Stimulated activated CD8-positive, alpha-beta memory T cell treated with anti-CD3 and anti-CD28 coated beads, Interleukin-2, amount 100 ng/mL, for 1 hour (primary cell): ENCODE measurements at places on chromosomes 7 and 10.

GRCh38 chr7:107833684-107834106 is 30.7 kb upstream of the SLC26A3 start:
- DNase-seq: no peak

DNA sequence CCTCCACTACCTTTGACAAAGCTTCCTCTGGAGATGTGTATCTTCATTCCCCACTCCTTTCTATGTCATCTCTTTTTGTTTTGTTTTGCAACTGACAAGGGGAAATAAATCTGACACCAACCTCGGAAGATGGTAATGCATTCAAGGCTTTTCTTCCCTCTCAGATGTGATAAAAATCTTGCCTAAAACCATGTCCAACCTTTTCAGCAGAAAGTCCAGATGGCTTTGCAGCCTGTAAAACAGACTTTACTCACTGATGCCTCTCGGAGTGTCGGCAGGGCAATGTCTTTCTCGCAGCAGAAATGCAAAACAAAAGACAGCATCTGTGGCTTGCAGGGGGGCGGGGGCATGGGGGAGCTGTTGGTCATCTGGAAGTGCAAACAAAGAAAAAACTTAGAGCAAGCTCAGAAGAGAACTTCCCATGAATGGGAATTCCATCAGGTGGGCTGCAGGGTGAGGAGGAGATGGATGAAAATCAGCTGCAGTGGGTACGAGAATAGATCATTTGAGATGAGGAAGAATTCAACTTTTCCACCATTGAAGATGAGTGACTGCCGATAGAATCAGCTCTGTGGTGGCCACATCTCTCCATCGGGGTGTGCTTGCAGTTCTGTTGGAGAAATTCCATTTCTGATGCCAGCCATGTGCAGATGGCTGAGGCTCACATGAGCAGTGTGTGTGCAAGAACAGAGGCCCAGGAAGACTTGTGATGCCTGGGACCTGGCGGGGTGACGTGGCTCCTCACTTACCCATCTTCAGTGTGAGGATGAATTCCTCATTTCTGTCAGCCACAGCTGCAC is 237.7 kb downstream of the WDR37 start:
- DNase-seq: no peak

- DNase-seq: no peak
These were observed 65.6 kb downstream of the SLC29A4 start for GRCh38 chr7:5348134-5349004.

DNA sequence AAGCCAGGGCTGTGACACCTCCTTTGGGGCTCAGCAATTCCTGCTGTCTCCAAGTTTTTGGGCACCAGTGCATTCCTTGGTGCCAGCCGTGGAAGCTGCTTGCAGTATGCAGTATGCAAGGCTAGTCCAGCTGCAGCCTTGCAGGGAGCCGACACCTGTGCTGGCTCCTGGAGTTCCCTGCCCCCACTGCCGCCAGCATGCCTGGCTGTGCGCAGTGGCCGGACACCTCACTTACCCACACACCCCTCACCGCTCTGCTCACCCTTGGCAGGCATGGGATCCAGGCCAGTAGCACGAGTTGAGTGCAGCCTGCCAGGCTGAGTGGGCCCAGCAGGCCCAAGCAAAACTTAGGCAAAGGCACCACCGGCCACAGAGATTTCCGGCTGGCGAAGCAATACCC is 77.4 kb downstream of the SAMD9 start:
- DNase-seq: no peak

- no peak for DNase-seq
These were observed 258.9 kb downstream of the REEP3 start for GRCh38 chr10:63780101-63780500.

GRCh38 chr7:31640381-31640780 is 46.6 kb upstream of the PPP1R17 start:
- no peak for DNase-seq

DNA sequence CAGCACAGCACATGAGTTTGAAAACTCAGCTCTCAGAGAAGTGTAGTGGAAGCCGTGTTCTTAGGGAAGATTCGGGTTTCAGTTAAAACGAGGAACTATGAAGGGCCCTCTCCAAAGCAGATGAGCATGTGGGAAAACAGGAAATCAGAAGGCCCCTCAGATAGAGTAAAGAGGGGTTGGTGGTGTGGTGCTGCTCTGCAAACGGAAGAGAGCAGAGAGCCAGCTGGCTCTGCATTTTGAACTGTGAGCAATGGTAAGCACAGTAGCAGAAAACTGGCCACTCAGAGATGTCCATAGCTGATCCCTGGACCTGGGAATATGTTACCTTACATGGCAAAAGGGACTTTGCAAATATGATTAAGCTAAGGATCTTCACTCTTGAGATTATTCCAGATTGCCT is 27.9 kb upstream of the CUL1 start:
- no peak for DNase-seq

GRCh38 chr7:77430927-77431326 is 14.8 kb upstream of the GSAP start:
- no peak for DNase-seq

DNA sequence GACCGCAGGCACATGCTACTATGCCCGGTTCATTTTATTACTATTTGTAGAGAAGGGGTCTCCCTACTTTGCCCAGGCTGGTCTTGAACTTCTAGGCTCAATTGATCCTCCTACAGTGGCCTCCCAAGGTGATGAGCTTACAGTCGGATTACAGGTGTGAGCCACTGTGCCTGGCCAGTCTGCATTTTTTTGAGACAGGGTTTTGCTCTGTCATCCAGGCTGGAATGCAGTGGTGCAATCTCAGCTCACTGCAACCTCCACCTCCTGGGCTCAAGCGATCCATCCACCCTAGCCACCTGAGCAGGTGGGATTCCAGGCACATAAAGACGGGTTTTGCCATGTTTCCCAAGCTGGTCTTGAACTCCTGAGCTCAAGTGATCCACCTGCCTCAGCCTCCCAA is 2.3 kb upstream of the H2BK1 start:
- no peak for DNase-seq

DNA sequence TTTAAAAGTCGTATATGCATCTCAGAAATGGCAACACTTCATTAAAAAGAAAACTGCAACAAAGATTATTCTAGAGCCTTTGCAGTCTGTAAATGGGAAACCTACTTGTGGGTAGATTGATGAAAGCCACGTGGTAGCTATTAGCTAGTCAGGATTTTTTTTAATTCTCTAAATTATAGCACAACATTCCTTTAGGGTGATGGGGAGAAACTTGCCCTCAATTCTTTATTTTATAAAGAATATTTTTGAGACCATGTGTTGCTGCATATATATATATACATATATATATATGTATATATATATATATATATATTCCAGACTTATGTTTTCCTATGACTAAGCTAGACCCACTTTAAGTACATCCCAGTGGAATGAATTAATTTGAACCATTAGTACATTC is 118.0 kb downstream of the PPP1R3A start:
- no peak for DNase-seq

- peak; percentile 80 for DNase-seq
These were observed at the start of gene YWHAG for GRCh38 chr7:76358481-76359110. Gene YWHAG, minus strand, starts transcription at chr7:76358991. Its CDS starts 183 bp downstream, at chr7:76358808.

GRCh38 chr7:111392294-111392693 is 170.0 kb downstream of the IMMP2L start:
- DNase-seq: no peak

- no peak for DNase-seq
These were observed 10.6 kb downstream of the FAS start for GRCh38 chr10:89001024-89001728.

- DNase-seq: no peak
These were observed 243.7 kb upstream of the PHYHIPL start for GRCh38 chr10:58932577-58933314.

GRCh38 chr10:73991884-73992245 is 6.1 kb upstream of the VCL start:
- peak; percentile 46 for DNase-seq

GRCh38 chr10:18075881-18076280 is 64.3 kb upstream of the CACNB2 start:
- DNase-seq: no peak

DNA sequence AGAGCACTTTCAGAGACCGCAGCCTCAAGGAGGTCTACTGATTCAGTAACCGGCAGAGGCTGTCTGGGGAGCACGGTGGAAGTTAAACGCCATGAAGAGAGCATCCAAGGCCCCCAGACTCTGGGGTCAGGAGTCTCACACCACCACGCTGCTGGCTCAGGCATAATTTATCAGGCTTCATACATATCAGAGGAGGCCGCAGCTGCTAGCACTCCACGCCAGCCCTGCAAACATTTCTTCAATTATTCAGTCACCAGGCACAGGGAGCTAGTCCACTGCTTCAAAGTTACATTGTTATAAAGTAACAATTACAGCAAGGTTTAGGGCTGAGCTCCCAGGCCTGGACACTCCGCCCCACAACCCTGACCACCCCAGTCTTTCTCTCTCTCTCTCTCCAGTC is 97.8 kb downstream of the PAXIP1 start:
- DNase-seq: no peak

DNA sequence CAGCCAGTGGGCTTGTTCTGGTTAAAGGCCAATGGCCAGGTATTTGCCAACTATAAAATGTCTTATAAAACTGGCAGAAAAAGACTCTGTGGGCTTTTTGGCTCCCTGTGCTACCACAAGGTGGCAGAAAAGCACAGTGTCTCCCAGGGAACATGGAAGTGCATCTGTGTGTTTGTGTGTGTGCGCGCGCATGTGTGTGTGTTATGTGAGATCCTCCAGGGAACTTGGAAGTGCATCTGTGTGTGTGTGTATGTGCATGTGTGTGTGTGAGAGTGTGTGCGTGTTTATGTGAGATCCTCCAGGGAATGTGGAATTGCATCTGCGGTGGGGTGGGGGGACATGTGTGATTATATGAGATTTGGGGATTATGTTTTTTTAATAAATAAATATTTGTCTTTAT is 30.2 kb upstream of the ABI1 start:
- no peak for DNase-seq

GRCh38 chr7:149735181-149735602 is 38.2 kb downstream of the ZNF467 start:
- no peak for DNase-seq

- no peak for DNase-seq
These were observed 13.6 kb upstream of the TRIM8 start for GRCh38 chr10:102630663-102631062.
